ENCODE measurements at places on chromosomes 13 and 19.

- no peak for DNase-seq
Observed at GRCh38 chr13:51551416-51551815, 32.8 kb upstream of the WDFY2 start.

GRCh38 chr19:28465371-28466086 is 747.4 kb downstream of the UQCRFS1 start:
- no peak for DNase-seq

- DNase-seq = no peak
Observed at GRCh38 chr13:25136880-25137787, 35.0 kb downstream of the AMER2 start.

- no peak for DNase-seq
Observed at GRCh38 chr13:112450118-112450903, 74.2 kb downstream of the SPACA7 start.

DNA sequence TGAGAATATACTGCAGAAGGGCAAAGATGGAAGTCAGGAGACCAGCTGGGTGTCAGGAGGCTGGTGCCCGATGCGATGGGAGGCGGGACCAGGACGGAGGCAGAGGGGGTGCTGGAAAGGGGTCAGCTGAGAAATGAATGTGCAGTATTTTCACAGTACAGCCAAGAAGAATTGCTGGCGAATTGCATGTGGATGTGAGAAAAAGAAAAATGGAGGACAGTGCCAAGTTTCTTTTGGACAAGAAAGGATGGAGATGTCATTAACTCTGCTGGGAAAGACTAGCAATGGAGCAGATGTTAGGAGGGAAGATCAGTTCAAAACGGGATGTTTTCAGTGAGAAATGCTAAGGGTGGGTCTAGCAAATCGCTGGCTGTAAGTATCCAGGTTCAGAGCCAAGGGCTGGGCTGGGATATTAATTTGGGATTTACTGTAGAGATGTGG is 7.0 kb downstream of the CRYL1 start:
- DNase-seq = no peak

DNA sequence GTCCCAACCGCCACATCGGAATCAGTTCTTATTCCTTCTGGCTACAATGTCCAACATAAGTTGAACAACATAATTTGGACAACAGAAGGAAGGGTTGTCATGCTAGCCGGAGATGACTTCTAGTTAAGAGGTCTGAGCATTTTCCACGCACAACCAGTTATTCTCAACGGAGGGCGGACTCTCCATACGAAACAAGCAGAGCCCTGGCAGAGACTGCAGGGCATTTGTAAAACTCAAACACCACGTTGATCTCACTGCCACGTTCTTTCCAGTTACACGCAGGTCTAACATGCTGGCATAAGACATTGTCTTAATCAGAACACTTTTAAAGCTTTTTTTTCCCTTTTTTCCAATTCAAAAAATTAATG is 38.3 kb upstream of the DCUN1D2 start:
- DNase-seq = no peak

DNA sequence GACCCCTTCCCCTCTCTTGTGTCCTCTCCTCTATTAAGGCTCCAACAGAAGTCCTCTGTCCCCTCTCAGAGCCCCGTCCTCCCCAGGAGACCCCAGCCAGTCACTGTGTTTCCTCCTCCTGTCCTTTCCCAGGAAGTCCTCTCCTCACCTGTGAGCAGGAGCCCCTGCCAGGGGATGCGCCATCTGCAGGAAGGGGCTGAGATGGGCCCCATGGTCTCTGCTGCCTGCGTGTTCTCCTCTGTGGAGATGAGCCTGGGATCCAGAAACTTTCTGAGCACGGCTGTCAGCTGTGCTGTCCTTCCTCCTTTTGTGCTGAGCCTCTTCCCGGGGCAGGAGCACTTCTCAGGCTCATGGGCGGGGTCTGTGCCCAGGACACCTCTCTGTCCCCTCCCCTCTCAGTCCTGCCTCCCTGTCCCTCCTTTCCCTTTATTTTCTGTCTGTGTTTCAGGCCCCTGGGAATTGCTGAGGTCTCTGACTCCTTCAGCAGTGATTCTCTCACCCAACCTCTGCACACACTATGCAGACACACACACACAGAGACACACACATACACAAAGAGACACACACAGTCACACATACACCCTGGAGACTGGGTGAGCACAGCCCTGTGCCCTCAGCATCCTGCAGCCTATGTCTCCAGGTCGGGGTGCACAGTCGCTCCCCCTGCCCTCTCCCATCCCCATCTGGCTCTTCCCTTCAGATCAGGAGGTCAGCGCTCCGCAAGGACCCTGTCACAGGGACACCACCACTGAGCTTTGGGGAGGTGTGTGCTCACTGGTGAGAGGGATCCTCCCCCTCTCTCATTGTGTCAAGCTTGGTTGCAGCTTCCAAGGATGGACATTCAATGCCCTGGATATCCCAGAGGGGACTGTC is at the start of gene CEACAM8:
Gene CEACAM8, minus strand, starts transcription at position 308 of the 873 bp plus-strand sequence. Its CDS starts 96 bp downstream, at position 212.
- DNase-seq = no peak
